RWPE2 (cell line): ENCODE measurements at places on chromosomes 4 and X.

- no peak for DNase-seq
Measured at GRCh38 chr4:12186526-12186925, 757.8 kb upstream of the HS3ST1 start.

GRCh38 chrX:154652311-154653047 is 900 bp downstream of the CTAG2 start:
- no peak for DNase-seq

DNA sequence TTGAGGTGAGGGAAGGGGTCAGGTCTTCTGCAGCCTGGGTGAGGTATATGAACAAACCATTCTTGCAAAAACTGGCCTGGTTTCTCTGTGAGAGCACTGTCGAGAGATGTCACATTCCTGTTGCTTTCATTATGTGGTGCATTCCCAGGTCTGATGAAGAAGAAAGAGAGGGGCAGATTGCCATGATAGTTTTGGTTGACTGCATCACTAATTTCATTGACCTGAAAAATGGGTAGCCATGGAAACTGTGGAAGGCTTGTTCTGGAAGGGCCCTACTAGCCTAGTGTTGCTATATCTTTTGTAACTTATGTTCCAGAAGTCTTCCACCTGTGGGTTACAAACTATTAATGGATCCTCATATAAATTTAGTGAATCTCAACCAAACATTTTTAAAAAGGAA is 32.9 kb upstream of the CYBB start:
- no peak for DNase-seq

DNA sequence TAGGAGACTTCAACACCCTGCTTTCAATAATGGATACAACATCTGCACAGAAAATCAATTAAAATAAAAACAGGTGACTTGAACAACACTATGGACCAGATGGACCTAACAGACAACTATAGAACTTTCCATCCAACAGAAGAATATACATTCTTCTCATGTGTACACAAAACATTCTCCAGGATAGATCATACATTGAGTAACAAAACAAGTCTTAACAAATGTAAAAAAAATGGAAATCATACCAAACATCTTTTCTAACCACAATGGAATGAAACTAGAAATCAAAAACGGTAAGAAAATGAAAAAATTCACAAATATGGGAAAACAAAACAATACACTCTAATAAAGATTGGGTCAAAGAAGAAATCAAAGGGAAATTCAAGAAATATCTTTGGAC is 24.7 kb downstream of the CYP2U1 start:
- DNase-seq, result no peak

GRCh38 chr4:173461170-173461569 is 62.3 kb upstream of the SCRG1 start:
- DNase-seq, result no peak

- DNase-seq, result no peak
Measured at GRCh38 chr4:120005076-120005475, 61.6 kb downstream of the MAD2L1 start.

GRCh38 chr4:12562476-12563140 is 921.5 kb downstream of the RAB28 start:
- DNase-seq, result no peak
